A549 treated with ZK216348 at 1 μM for 4 hours (cell line): ENCODE measurements at places on chromosomes 12 and 14. TPM values are rescaled to one million over a fixed set of nuclear protein-coding genes. Genes with fewer than 3 reads are reported as not detected.

ZNF268 gene
- 10.7 to 19.4 TPM (median 11.5 TPM) in 5 replicates for total RNA-seq

IL26 gene
- not detected in 5 replicates for total RNA-seq

RTRAF gene
- total RNA-seq: 239 to 347 TPM (median 244 TPM) in 5 replicates

LALBA gene
- not detected in 5 replicates for total RNA-seq

OAS2 gene
- 0.16 to 0.44 TPM (median 0.28 TPM) in 5 replicates for total RNA-seq

NR2C1 gene
- 15.4 to 30.4 TPM (median 26.8 TPM) in 5 replicates for total RNA-seq

ARHGDIB gene
- 1.5 to 2.1 TPM (median 1.9 TPM) in 5 replicates for total RNA-seq

CLBA1 gene
- total RNA-seq: 13.3 to 17.7 TPM (median 17.1 TPM) in 5 replicates
